ENCODE measurements at places on chromosomes 7 and 10. TPM values are rescaled to one million over a fixed set of nuclear protein-coding genes. Genes with fewer than 3 reads are reported as not detected.

DNA sequence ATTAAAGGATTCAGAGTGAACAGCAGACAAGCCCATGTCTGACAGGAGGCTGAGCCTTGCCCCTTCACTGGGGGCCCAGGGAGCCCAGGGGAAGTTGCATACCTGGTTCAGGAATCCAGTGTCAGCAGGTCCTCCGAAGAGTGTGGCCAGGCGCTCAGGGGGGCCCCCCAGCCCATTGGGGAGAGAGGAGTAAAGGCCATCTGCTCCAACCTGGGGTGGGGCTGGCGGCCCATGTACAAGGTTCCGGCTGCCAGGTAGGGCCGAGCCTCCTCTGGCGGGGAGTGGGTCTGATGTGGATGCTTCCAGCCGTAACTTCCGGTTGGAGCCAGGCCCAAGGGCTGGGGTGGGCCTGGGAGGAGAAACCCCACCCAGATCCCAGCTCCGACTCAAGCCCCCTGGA, 2.3 kb downstream of the PSD start:
- no peak for DNase-seq

DNA sequence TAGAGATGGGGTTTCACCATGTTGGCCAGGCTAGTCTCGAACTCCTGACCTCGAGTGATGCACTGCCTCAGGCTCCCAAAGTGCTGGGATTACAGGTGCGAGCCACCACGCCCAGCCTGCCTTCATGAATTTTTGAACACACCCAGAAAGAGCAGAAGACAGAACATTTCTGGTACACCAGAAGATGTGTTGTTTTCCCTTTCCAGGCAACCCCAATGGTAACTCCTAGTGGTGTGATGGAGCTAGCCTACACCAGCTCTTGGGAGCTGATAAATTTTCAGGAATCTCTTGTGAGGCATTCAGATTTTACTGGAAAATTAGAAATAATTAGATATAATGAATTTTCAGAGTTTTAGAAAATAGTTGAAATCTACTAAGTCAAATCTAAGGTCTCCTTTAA, 904 bp upstream of the CCDC7 start:
- no peak for DNase-seq

DNA sequence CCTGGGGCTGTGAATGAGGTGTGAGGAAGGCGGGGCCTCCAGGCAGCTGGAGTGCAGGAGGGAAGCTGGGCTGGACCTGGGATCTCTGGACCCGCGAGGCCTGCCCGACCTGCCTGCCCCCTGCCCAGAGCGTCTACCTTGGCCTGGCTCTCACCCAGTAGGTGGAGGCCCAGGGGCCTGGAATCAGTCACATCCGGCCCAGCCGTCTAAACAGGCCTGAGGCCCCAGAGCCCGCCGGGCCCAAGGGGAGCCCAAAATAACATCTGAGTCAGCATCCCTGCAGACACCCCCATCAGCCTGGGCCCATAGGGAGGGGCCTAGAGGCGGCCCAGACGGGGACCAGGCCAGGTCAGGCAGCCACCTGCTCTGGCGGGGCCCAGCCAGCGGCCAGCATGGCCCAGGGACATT, 15.1 kb upstream of the ELN start:
- DNase-seq = no peak

- no peak for DNase-seq
Measured at GRCh38 chr7:42237811-42238541, 967 bp upstream of the GLI3 start.

GRCh38 chr10:49111320-49111698, 4.0 kb downstream of the VSTM4 start:
- DNase-seq = no peak

- DNase-seq = no peak
Measured at GRCh38 chr7:100515072-100515532, 23.9 kb upstream of the AGFG2 start.

GRCh38 chr7:31564661-31565060, 50.8 kb downstream of the ITPRID1 start:
- no peak for DNase-seq

DNA sequence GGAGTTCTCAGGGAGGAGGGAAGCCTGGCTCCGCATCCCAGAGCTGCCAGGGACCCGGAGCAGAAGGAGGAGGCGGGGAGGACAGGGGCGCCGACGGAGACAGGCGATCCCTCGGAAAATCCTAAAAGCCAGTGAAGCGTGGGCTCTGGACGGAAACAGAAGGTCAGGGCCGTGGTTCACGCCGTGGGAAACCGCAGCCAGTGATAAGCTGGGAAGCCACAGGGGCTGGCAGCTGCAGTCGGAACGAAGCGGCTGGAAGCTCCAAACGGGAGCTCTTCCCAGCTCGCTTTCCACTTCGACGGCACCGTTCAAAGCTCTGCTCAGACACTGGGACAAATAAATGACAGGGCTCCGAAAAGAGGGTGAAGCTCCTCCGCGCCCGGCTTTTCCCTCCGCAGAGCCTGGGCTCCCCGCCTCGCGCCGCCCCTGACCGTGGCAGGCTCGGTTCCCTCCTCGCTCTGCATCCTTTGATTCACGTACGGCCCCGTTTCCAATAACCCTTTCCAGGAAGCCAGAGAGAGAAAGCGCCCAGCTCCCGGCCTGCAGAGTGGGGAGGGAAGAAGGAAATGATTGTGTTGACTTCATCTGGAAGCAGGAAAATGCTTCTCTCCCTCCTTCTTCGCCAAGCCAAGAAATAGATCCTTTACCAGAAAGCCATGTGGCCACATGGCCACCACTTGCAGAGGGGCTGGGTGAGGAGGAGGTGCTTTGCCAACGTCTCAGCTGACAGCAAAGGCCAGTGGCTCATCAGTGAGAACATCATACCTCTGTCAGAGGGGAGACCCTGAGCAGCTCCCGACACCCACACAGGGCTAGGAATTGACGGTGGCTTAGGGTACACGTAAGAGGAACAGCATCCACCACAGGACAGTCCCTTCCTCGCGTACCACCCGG, 57.4 kb downstream of the ADRB1 start:
- peak; percentile 15 for DNase-seq

DNA sequence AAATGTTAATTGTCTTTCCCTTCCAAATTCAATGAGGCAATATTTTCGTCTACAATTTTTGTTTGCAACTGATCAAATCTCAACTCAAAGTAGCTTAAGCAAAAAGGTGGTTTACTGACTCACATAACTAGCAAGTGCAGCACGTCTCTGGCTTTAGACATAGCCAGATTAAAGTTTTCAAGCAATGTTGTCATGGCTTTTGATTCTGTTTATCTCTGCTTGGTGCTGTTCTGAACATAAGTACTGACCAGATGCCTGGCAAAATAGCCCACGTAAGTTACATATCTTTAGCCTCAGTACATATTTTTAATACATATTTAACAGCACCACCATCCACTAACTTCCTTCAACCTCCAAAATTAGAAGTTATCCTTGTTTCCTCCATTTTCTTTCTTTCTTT, 877.9 kb downstream of the KCNMA1 start:
- no peak for DNase-seq

DNA sequence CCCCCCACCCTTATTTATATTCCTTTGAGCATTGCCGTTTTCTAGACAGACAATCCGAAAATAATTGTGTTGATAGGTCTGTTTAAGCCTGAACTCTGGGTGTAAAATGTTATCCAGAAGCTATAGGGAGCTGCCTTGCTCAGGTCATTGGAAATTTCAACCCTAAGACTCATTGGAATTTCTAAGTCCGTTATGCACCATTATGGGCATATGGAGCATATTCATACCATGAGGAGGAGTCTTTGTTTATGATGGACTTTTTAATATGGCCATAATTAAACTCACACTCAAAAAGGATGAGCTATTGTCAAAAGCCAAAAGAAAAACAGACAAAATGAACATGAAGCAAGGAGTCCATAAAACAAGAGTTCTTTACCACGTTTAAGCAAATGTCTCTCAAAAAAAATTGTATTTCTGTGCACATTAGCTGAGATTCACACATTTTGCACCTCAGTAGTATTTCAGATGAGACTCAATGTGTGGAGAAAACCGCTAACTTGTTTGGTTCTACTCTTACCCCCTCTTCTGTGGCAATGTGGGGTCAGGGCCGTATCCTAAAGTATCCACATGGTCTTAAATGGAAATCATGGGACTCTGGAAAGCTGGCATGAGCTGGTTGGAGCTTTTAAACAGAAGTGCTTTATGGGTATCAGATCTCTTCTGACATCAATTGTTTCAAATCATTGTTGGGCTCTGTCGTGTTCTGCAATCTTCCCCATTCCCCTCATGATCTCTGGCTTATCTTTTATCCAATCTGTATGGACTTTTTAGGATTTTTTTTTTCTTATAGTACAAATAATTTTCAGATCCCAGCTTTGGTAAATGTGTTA, 60.5 kb downstream of the PODXL start:
- DNase-seq = no peak

DNA sequence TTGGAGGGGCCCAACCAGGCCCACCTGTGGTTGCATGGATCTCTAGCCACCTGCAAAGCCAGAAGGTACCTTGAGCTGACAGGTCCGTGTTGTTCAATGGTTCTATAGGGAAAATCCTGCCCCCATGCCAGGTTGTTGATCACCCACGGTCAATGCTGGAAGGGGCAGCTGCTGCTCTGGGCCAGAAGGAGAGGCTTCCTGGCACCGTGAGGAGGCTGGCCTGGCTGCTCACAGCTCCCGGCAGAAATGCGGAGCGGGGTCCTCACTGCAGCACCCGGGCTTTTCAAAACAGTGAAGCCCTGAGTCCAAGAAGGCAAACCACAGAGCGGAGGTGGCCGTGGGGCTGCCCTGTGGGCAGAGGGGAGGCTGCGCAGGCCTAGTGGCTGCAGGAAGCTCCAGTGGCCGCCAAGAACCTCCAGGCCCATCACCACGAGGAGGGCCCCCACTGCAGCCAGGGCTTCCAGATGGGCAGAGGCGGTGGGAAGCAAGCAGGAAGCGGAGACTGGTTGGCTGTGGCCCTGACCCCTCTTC, 25.0 kb upstream of the GPR146 start:
- no peak for DNase-seq

DNA sequence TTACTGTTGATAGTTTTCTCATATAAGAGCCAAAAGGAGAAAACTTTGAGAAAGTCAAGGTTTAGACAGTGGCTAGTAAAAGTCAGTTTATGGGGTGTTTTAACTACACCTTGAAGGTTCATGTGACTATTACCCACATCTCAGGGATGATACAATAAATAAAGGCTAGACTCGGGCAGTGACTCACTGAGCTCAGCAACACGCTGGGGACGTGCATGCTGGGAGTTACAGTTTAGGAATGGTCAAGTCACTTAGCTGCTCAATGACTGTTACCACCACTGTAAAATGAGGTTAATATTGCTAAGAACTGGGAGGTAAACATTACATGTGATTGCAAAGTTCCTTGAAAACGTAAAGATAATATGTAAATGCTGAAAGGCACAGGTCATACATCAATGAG, 1254.4 kb upstream of the PHF14 start:
- no peak for DNase-seq

DNA sequence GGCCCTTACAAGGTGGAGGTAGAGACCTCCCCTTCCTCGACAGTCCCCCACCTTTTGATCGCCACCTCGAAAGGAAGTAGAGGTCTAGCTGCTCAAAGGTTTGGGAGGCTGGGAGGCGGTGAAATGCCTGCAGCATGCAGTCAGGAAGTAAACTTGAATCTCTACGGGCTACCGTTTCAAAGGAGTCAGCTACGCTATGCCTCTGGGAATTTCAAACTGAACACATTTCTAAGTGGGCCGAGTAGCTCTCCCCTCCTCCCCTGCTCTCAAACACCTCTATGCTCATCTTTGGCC, 68.0 kb downstream of the CXCL12 start:
- DNase-seq = no peak

DNA sequence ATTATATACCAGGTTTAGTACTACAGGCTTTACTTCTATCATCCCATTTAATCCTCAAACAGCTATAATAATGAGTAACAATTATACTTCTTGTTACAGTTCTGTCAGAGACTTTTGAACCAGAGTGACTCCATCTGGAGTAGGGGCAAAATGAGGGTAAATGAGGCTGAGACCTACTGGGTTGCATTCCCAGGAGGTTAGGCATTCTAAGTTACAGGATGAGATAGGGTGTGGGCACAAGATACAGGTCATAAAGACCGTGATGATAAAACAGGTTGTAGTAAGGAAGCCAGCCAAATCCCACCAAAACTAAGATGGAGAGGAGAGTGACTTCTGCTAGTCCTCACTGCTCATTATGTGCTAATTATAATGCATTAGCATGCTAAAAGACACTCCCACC, 3.9 kb downstream of the YME1L1 start:
- DNase-seq = no peak

DNA sequence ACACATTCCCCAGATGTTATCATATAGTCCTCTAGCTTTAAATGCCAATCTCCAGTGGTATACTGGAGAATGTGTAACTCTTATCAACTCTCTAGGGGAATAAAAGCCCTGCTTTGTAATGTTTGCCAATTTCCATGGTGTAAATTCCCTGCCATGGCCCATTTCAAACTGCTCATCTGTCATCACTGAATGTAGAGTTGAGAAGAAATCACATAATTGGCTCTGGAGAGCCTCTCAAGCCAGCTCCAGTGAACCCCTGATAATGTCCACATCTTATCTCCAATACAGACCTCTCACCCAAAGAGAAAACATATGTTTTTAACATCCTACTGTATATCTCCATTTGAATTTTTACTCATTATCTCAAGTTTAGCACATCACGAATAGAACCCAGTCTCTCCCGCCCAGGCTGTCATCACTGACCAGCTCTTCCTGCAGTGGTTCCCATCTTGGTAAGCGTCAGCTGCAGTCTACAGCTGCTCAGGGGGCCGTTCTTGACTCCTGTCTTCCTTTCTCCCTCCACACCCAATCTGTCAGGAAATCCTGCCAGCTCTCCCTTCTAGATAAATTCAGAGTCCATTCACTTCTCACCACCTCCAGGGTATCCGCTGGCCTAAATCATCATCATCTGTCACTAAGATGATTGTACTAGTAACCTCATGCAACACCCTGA, 332.4 kb downstream of the FRMD4A start:
- no peak for DNase-seq

DNA sequence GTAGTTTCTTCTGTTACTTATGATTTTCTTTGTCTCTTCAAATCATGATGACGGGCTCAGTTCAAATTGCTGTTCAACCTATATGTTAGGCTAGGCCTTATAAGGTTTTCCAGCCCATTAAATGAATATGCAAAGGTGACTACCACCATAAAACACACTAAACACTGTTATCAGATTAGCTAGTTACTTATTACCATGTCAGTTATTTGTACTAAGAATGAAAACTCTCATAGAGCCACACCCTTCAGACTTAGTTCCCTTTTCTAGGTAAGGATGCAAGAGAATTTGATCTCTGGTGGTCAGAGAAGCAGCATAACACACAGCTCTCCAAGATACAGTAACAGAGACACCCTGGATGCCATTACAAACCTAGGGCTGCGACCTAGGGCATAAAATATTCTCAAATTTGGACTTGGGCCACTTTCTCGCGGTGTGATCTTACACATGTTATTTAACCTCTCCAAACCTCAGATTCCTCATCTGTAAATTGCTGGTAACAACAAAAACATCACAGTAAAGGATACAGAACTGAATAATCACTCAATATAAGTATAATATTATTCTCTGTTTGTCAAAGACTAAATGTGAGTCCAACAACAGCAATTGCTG, 35.6 kb downstream of the ANKMY2 start:
- DNase-seq = no peak

The GPR15LG gene
- 0.76 TPM for polyA plus RNA-seq

The XRCC2 gene
- polyA plus RNA-seq = 6.2 TPM

The IFIT1B gene
- polyA plus RNA-seq = 0.12 TPM

The CLDN4 gene
- 91.4 TPM for polyA plus RNA-seq

The ST8SIA6 gene
- 1.3 TPM for polyA plus RNA-seq

The GSTO2 gene
- 26.0 TPM for polyA plus RNA-seq

The ACHE gene
- polyA plus RNA-seq = 3.2 TPM

The ELFN1 gene
- 12.3 TPM for polyA plus RNA-seq

The PNLIPRP2 gene
- not detected for polyA plus RNA-seq
